Progenitor cell of endocrine pancreas (in vitro differentiated cells): ENCODE measurements at places on chromosomes 3 and 15.

DNA sequence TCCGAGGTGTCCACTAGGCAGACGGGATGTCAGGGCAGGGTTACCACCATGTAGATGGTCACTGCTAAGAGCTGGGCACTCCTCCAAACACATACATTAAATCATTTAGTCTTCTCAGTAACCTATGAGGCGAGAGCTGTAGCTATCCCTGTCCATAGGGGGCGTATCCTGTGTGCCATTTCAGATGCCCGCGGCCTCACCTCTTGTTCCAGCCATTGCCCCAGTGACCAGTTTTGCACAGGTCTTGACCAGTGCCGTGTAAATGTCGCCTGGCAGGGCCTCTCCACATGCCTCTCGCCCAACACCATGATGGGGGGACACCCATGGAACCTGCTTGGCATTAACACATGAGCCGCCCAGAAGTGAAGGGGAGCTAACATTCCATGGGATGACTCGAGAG, 20.8 kb upstream of the SRP14 start:
- DNase-seq, result no peak

GRCh38 chr3:4686619-4687018, 193.5 kb downstream of the ITPR1 start:
- DNase-seq, result no peak

GRCh38 chr15:61003437-61004218, 225.5 kb downstream of the RORA start:
- no peak for DNase-seq

GRCh38 chr3:54243056-54243931, 120.9 kb downstream of the CACNA2D3 start:
- DNase-seq, result no peak

- no peak for DNase-seq
These were observed 23.4 kb upstream of the GREM1 start for GRCh38 chr15:32694222-32694983.

DNA sequence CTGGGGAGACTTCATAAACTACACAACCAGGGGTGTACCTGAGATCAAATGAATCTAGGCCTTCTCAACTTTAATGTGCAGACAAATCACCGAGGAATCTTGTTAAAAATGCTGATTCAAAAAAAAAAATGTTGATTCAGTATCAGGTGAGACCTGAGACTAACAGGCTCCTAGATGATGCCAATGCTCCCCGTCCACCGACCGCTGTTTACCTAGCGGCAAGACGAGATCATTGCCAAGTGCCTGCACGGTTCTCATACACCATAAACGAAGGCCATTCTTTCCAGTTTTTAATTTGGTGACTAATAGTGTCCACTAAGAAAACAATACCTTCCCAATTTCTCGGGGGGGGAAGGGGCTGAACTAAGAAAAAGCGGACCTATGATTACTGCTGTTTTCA, 2.5 kb upstream of the FSIP1 start:
- no peak for DNase-seq

DNA sequence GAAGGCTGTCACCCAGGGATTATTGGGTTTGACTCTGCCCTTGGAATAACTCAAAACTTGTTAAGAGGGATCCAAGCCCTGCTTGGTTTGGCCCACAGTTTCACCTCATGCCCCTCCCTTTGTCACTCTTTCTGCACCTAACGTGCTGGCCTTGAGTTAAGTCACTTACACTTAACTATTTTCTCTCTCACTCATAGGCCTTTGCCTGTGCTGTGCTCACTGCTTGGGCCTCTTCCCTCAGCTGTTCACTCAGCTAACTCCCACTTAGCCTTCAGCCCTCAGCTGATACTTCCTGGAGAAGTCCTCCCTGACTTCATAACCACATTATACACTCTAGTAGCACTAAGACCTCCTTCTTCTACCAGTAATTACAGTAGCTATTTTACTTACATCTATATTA, 133.3 kb downstream of the CMSS1 start:
- no peak for DNase-seq

DNA sequence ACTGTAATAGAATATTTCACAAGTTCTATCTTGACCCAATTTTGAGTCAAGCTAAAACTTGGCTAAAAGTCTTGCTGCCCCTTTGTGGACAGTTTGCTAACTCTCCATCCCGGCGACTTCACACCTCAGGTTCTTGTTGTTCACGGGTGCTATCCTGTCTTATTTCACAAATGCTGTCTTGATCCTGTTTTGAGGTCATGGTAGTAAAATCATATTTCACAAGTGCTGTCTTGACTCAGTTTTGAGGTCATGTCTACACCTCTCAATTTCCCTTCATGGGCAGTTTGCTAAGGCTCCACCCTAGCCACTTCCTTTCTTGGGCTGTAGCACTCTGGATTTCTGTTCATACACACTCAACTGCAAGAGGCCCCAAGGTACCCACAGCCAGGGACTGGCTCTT, 45.0 kb upstream of the GK5 start:
- DNase-seq, result no peak

GRCh38 chr3:162103808-162104207, 607.2 kb downstream of the OTOL1 start:
- DNase-seq, result no peak

- DNase-seq, result no peak
These were observed 5.2 kb upstream of the RLBP1 start for GRCh38 chr15:89226359-89227221.

DNA sequence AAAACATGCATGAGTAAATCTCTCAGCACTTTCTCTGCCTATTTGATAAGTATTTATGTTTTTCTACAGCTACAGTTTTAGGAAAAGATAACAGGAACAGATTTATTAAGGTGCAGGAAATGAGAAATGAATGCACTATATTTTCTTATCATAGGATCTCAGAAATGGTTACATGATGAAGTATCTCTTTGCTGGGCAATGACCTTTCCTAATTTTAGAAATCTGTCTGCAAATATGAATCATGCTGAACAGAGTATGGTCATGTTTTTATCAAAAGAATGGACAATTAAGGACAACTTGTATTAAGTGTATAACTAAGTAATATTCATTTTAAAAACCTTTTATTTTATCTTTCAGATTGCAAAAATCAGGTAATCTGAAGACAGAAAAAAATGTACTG, 53.8 kb upstream of the SPPL2A start:
- no peak for DNase-seq

DNA sequence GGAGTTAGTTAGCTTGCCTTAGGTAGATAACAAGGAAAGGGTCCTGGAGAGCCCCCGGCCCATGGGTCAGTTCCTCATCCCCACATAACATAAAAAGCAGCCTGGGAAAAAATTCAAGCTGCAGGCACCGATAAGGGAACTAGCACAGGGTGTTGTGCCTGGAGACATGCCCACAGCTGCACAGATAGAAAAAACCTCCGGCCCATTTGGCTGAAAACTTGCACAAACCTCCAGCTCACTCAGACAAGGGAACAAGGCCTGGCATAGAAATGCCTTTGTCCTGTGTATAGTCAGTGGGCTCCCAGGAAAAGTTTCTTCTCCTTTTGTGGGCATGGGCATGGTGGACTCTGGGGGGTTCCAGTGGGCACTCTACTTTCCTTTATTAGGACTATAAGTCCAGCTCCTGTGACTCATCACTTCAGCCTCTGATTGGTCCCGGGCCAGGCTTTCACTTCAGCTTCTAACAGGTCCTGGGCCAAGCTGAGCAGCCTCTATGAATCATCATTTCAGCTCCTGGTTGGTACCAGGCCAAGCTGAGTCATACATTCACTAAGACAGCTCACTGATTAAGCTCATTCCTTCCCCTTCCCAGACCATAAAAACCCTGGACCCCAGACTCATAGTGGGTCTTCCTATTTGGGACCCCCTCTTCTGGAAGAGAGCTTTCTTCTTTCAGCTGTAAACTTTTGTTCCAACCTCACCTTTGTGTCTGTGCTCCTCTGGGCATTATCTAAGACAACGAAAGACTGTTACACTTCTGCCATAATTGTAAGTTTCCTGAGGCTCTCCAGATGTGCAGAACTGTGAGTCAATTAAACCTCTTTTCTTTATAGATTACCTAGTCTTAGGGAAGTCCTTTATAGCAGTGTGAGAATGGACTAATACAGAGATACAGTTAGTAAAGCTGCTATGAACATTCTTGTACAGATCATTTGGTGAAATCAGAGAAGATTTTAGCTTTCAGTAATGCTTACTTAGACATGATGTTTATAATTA, 348.0 kb upstream of the DPPA4 start:
- DNase-seq, result no peak

DNA sequence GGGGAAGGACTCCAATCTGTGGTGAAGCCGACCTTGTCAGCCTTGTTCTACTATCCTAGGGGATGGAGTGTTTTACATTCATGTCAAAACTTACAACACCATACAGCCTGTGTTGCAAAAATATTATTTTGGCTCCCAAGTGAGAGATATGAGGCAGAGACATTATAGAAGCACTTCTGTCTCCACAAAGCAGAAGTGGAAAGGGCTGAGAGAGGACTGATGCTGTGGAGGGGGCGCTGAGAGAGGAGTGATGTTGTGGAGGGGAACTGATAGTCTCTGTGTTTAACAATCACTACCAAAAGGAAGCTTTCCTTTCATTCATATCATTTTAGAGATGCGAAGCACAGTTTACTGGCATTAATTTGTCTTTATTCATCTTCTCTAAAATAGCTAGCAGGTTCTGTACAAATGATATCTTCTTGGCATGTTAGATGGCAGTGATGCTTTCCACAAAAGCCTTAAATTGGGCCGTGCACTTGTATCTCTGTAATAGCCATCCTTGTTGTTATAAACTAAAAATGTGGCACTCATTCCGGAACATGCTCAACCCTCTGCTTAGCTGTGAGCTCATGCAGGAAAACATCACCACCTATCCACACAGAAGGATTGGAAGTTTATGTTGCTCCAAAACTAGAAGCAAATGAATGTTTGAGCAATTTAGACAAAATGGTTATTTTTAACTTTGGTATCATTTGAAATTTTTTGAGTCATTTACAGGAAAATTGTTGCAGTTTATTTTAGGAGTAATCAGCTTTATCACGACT, 134.6 kb upstream of the TP63 start:
- no peak for DNase-seq

- DNase-seq, result no peak
These were observed 219.8 kb downstream of the CTNNB1 start for GRCh38 chr3:41418961-41419691.

GRCh38 chr3:110933821-110934426, 137.7 kb upstream of the NECTIN3 start:
- DNase-seq, result no peak

DNA sequence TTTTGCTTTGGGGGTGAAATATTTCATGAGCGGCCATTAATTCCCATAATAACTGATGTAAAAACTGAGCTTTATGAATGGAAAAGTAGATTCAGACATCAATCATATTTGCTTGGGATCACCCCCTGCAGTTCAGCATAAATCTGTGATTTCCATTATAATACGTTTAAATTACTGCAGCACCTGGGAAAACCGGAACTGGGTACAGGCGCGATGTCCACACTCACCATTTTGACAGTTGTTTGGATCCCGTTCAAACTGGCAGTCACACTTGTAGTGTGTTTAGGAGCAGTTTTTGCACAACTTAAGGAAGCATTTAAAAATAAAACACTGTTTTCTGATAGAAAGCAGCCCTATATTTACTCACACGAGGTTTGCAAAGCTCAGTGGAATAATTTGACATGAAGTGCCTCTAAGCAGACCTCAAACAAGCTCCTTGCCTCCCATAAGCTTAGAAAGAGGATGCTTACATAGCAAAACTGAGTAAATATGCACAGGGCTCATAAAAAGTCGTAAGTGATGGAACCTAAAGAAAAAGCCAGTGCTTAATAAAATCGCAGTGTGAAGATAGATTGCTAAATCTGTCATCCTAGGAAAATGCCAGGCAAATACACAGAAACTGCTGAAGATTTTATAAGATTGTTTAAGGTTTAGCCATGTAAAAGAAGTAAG, 377.6 kb downstream of the PTPRG start:
- no peak for DNase-seq

- no peak for DNase-seq
These were observed 213.5 kb upstream of the PPP2R3A start for GRCh38 chr3:135751991-135752390.

- no peak for DNase-seq
These were observed 17.6 kb upstream of the CCDC174 start for GRCh38 chr3:14633819-14634424.

- DNase-seq, result no peak
These were observed 360.2 kb downstream of the EPHB1 start for GRCh38 chr3:135155228-135155627.

- no peak for DNase-seq
These were observed 208.3 kb upstream of the PLSCR5 start for GRCh38 chr3:146813496-146813895.

DNA sequence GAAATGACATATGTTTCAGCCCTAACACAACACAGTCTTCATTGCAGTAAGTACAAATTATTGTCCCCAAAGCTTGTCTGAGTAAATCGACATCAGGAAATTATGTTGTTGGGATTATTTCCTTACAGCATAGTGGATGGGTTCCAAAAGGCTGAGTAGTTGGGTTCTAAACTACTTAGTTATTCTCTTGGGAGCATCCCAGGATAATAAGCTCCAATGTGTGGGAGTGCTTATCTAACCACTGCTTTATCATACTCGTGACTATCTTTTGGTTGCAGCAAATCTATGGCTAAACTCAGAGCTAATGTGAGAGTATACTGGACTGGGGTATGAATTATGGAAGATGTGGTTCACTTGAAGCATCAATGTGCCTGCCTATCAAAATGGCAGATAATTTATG, 128.5 kb downstream of the RBMS3 start:
- DNase-seq, result no peak

DNA sequence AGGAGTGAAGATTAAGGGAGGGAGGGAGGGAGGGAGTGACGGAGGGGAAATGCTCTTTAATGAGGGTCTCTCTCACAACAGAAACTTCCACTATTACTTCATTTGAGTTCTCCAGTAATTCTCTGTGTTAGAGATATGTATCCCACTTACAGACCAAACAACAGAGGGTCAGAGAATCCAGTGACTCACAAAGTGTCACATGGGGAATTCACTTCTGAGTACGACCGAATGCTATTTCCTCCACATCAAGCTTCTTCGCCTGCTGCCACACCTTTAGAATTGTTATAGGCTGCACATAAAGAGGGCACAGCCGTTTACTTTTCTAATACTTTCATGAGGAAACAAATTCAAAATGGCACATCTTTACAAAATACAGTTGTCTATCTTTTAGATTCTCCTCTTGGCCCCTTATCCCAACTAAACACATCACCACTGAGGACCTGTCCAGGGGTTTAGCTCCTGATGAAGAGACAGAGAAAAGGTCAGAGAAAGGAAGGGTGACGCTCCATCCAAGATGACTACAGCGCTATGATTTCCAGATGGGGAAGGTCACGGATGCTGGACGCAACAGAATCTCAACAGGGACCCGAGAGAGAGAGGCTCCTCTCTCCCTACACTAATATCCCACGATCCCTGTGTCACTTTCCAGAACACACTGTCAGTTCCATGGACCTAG, 119.0 kb downstream of the XXYLT1 start:
- DNase-seq, result no peak

DNA sequence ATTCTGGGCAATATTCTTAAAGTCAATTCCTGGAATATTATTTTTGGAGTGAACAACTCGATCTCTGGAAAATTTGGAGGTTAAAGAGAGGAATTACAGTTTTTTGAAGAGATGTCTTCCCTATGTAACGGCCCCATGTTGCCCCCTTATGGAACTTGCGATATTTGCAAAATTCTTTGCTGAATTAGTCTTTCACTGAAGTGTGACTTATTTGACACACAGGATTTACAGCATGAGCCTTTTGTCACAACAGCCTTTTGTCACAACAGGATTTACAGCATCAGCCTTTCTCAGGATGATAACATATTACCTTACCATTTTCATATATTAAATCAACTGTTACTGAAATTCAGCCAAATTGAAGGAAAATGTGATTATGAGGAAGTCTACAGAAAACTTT, 37.8 kb upstream of the SPTSSB start:
- no peak for DNase-seq
